ENCODE measurements at places on chromosomes 16 and 17. TPM values are rescaled to one million over a fixed set of nuclear protein-coding genes. Genes with fewer than 3 reads are reported as not detected.

The CCL11 gene
- polyA plus RNA-seq: 1.0 TPM

DNA sequence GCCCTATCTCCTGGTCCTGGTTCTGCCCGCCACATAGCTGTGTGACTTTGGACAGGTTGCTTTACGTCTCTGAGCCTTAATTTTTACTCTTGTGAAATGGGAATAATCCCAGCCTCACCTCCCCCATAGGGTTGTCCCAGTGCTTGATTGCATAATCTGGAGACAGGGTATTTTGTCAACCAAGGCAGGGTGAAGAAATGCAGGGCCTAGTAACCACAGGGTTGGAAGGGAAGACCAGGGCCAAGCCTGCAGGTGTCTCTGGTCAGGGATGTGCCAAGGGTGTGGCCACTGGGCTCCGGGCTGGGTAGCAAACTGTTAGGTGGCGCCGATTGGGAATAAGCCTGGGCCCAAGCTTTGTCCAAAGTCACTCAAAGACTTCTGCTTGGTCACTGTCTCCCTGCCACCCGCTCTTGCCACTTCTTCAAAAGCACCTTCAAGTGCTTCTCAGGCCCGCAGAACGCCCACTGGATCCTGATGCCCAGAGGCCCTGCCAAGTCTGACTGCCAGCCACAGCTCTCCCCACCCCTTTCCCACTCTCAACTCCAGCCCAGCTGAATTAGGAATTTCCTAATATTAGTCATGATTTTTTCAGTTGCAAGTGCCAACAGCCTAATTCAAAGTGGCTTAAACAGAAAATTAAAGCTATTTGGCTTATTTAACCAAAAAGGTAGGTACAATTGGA is 20.6 kb upstream of the COL1A1 start:
- no peak for DNase-seq

GRCh38 chr17:76198702-76199101 is 41.6 kb downstream of the RNF157 start:
- DNase-seq: no peak

DNA sequence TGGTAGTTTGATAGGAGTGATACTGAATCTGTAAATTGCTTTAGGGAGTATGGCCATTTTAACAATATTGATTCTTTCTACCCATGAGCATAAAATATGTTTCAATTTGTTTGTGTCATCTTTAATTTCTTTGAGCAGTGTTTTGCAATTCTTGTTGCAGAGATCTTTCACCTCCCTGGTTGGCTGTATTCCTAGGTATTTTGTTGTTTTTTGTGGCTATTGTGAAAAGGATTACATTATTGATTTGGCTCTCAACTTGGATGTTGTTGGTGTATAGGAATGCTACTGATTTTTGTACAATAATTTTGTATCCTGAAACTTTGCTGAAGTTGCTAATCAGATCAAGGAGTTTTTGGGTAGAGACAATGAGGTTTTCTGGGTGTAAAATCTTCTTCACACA is 3.2 kb downstream of the KRTAP9-9 start:
- no peak for DNase-seq

DNA sequence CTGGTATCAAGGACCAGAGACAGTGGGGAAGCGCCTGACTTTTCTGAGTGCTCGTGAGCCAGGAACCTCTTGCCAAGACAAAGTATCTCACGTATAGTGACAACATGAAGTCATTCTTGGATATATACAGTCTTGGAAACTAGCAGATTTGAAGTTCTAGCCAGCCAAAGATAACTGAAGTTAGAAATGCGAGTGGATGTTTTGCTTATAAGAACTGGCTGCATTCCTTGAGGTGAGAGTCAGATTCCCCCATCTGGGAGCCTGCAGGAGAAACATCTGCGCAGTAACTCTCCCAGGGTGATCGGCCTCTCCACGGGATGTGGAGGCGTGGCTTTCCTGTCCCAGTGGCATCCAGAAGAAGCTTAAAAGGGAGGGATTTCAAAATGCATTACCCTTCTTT is 89.8 kb downstream of the SHISA6 start:
- DNase-seq: no peak

- no peak for DNase-seq
These were observed 140.0 kb upstream of the DNAH9 start for GRCh38 chr17:11458279-11458678.

All from right renal pelvis (tissue), 4 donors.